ENCODE measurements at places on chromosomes 11 and 22. TPM values are rescaled to one million over a fixed set of nuclear protein-coding genes. Genes with fewer than 3 reads are reported as not detected.

The MS4A2 gene
- 1.1 TPM for total RNA-seq

The OR52N4 gene
- total RNA-seq: not detected

The OSBPL5 gene
- total RNA-seq: 41.4 TPM

The ANGPTL5 gene
- total RNA-seq: 0.58 TPM

The RAD9A gene
- total RNA-seq: 10.4 TPM

The VPS11 gene
- total RNA-seq: 33.3 TPM

All from mesenteric fat pad (tissue), 1 donor.